Fibroblast of skin of left biceps (primary cell): ENCODE measurements at places on chromosomes 13 and 19.

DNA sequence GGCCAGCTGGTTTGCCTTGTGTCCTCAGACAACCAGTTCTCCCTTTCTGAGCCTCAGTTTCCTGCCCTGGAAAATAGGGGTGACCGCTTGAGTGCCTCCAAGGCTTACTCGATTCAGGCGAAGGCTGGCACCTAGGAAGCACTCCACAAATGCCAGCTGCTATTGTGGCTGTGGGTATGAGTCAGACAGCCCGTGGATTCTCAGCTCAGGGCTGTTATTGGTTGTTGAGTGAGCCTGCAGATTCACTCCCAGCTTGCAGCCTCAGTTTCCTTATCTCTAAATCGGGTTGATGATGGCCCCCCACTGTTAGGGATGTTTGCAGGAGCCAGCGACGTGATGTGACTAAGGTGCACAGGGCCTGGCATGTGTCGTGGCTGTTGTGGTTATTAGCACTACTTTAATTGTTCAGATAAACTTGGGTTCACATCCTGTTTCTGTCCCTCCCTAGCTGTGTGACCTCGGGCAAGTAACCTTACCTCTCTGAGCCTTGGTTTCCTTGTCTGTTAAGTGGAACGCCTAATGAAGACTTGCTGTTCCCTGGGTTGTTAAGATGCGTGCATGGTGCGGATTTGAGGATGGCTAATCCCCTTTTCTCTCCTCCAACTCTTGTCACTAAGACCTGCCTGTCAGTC is 2.4 kb downstream of the MARK4 start:
- DNase-seq, result no peak

GRCh38 chr19:29966588-29967249 is 24.7 kb downstream of the URI1 start:
- DNase-seq, result no peak

GRCh38 chr19:35551091-35551810 is 5.8 kb downstream of the TMEM147 start:
- no peak for DNase-seq

DNA sequence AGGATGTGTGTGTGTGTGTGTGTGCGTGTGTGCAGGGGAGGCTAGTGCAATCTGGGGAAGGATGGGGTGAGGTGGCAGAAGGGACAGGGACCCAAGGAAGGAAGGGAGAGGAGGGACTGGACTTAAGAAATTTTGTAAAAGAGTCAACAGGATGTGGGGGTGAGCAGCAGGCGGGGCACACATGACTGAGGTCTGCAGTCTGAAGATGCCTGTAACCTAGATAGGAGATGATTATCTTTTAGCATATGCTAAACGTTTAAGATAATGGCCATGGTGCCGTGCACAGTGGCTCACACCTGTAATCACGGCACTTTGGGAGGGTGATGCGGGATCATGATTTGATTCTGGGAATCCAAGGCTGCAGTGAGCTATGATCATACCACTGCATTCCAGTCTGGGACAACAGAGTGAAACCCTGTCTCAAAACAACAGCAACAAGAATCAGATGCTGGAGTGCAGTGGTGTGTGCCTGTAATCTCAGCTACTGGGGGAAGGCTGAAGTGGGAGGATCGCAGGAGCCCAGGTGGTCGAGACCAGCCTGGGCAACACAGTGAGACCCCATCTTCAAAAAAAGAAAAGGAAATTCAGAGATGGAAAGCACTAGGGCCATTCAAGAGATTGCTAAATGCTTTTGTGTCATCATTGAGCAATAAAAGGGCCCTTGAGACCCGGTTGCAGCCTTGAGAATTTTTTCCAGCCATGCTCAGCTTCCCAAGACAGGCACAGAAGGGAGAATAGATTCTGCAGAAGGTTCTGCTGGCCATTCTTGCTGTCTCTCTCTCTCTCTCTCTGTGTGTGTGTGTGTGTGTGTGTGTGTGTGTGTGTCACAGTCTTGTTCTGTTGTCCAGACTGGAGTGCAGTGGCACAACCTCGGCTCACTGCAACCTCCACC is 3.8 kb upstream of the ZNF414 start:
- no peak for DNase-seq

DNA sequence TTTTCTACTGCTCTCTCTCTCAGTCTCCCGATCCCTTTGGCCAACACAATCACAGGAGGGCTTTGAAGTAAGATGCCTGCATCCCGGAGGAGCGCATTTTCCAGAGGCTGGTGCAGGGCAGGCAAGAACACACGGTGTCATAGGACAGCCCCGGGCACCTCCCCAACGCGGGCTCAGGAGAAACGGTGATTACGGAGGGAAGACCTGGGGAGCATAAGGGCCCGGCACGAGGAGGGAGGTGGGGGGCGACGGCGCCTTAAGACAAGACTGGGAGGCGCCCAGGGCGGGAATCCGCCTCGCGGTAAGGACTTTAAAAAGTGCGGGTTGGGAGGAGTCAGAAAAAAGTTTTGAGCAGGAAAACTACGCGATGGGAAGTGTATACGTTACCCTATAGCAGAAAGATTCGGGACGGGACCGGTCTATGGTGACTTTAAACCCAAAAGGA is 18.7 kb upstream of the ZNF888 start:
- DNase-seq, result no peak

DNA sequence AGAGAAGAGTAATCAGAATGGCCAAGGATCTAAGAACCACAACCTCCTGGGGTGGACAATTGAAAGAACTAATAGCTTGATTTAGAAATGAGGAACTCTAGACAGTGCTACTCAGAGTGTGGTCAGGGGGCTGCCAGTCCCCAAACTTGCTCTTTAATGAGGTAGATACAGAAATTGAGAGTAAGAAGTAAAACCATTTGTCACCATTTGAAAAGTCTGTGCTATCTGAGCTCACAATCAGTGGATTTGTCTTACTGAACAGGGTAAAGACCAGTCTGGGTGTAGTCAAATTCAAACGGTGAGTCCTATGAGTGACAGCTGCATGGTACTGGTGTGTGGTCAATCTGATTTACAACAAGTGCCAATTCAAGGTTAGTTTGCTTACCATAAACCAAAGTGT is 118.9 kb downstream of the KL start:
- DNase-seq, result no peak

DNA sequence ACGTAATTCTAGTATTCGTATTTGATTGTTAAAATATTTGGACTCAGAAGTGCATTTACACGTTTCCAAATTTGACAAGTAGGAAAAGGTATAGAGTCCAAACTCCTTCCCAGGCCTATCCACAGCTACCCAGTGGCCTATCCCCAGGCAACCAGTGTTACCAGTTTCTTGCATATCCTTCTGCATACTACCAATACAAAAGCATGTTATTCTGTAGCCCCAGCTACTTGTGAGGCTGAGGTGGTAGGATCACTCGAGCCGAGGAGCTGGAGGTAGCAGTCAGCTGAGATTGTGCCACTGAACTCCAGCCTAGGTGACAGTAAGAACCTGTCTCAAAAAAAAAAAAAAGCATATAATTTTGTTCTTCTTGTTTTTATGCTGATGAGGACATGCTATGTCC is 67.1 kb downstream of the LRCH1 start:
- no peak for DNase-seq
